ENCODE measurements at places on chromosomes 4 and X.
A peak's percentile ranks its signal among the peaks of the same experiment; 100 is the strongest.

DNA sequence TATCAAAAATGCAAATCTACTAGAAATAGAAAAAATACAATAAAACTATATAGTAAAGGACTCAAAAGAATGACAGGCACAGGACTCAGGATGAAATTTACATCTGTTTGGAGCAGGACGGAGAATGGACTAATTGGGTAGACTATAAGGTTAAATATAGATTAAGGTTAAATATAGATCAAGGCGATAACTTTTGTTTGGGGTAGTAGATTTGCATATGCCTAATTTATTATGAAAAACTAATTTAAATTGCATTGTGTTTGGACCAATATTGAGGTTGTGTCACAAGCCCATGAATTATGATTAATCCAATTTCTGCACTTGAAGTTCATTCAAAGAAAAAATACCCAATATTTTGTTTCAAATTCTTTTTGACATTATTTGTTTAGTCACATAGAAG is 31.0 kb downstream of the MTHFD2L start:
- no peaks in the 10 kb centered on the region for H3K4me1 ChIP-seq
- no peaks in the 10 kb centered on the region for H3K27me3 ChIP-seq
- H3K4me3 ChIP-seq = no peak overlapping the region

DNA sequence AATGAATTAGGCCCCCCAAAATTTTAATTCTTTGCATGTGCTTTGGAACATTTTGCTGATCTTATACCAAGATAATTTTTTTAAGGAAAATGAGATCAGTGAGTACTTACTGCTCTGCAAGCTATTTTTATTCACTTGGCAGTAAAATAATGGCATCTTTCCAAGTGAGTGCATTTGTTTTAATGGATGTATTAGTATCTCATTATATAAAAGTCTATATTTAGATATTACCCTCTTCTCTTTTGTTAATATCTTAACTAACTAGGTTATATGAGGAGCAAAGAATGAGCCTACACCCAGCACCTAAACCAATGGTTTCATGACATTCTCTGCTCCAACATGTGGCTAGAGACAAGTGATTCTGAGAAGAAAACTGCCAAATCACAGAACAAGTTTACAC is 21.1 kb upstream of the ARAF start:
- H3K4me3 ChIP-seq = no peak overlapping the region
- peak overlapping the region; percentile 45 for H3K27ac ChIP-seq
- H3K36me3 ChIP-seq = no peaks in the 10 kb centered on the region
- no peaks in the 10 kb centered on the region for H3K27me3 ChIP-seq
- peak; percentile 80 for DNase-seq

- DNase-seq = peak; percentile 31
- H3K4me1 ChIP-seq = no peaks in the 10 kb centered on the region
- no peaks in the 10 kb centered on the region for H3K27me3 ChIP-seq
- no peak overlapping the region for H3K27ac ChIP-seq
- H3K36me3 ChIP-seq = no peaks in the 10 kb centered on the region
These were observed 223.0 kb upstream of the EPHA5 start for GRCh38 chr4:65893271-65893670.

GRCh38 chr4:70830054-70830453 is 9.6 kb downstream of the GRSF1 start:
- no peak overlapping the region for H3K4me3 ChIP-seq
- peaks cover 45% of the 10 kb centered on the region for H3K36me3 ChIP-seq
- no peaks in the 10 kb centered on the region for H3K4me1 ChIP-seq
- DNase-seq = no peak

DNA sequence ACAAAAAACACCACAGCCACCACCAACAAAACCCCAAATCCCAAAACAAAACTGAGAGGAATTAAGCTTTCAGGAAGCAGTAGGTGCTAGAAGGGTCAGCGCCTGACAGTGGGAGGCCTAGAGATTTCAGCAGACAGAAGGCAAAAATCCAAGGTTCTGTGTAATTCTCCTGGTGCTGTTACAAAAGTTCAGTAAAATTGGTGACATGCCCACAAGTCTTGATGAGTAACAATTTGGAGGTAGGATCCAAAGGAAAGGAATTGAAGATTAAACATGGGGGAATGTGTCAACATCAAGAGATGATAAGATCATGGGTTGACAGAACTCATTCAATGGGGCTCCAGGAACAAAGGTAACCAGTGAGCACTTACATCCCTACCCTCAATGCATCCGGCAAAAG is 653.8 kb upstream of the CPEB2 start:
- no peak overlapping the region for H3K4me3 ChIP-seq
- no peaks in the 10 kb centered on the region for H3K36me3 ChIP-seq
- H3K4me1 ChIP-seq = no peaks in the 10 kb centered on the region
- H3K27me3 ChIP-seq = no peaks in the 10 kb centered on the region
